ENCODE measurements at places on chromosomes 2 and 18. TPM values are rescaled to one million over a fixed set of nuclear protein-coding genes. Genes with fewer than 3 reads are reported as not detected.

The BOLL gene
- total RNA-seq = not detected

The RPRM gene
- total RNA-seq = not detected

GRCh38 chr2:121707344-121707919 lies 29.2 kb downstream of the NIFK start:
- DNase-seq = no peak

The MROH2A gene
- not detected for total RNA-seq

The SULT1C4 gene
- total RNA-seq = 20.2 TPM

The KCNK3 gene
- total RNA-seq = 0.53 TPM

DNA sequence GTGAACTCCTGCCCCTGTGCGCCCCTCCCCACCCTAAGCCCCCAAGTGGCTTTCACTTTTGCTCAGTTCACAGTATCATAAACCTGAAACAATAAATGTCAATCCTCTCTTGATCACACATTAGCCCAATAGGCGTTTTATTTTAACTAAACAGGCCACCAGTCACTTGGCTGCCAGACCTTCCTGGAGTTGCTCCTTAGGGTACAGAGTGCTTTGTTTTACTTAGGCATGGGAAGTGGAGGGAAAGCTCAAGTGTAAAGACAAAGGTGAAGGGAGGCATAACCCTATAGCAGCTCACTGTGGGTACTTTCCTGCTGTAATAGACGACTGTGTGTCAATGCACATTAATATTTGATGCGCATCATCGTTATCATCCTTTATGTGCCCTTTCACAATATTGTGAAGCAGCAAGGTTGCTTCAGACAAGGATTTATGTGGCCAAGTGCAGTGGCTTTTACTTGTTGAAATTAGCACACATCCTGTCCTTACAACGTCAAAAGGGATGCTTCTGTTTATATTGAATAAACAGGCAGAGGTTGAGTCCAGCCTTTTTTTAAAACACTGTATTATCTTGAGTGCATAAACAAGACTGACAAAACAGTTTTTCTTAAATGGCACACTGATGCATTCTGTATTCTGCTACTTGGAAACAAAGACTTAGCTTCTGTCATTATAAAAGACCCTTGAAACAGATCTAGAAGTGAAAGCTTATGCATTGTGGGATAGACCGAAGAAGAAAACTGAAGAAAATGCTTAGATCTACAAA lies 168.5 kb downstream of the TMEFF2 start:
- DNase-seq = no peak

DNA sequence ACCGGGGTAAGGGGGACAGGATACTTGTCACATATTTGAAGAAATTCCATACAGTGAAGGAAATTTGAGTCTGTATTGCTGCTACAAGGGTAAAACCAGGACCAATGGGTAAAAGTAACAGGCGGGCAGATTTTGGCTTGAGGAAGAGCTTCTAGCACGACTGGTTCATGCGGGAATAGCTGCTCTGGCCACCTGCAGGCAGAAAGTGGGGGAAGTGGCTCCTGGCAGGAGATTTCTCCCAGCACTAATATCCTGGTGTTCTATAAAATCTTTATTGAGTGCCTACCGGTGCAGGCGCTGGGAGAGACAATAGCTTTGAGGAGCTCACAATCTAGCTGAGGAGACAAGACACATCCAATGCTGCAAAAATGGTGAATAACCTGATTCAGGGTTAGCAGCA lies 198.5 kb downstream of the LOXHD1 start:
- DNase-seq = no peak

The GALNT1 gene
- total RNA-seq = 183 TPM

The TNFRSF11A gene
- 1.4 TPM for total RNA-seq

- no peak for DNase-seq
Measured at GRCh38 chr18:76339246-76339620, 155.8 kb downstream of the ZNF516 start.

DNA sequence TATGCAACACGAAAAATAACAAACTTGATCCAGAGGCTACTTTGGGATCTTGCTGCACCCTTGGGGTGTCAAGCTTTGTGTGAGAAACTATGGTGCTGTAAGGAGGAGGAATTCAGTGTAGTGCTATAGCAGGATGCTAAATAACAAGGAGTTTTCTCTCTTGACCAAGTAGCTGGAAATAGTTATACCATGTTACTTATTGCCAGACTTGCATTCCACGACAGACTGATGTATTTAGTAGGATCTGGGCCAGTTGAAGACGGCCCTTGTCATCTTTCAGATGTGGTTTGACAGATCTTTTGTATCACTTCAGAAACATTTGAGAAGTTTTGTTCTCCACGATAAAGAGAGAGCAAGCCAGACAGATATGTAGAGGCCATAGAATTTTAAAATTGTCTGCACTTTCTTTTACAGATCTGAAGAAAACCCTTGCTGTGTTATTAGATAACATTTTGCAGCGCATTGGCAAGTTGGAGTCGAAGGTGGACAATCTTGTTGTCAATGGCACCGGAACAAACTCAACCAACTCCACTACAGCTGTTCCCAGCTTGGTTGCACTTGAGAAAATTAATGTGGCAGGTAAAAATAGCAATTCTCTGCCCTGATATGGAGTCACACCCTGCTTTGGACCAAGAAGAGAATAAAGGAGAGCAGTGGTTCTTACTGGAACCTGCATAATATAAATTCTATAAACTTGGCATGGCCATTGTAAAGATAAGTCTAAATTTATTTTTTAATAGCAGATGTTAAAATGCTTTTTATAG lies 16.3 kb downstream of the MGAT5 start:
- no peak for DNase-seq

GRCh38 chr2:128166746-128167353 lies 75.8 kb downstream of the UGGT1 start:
- DNase-seq = no peak

The PRKAG3 gene
- total RNA-seq = not detected

All from glomerular endothelial cell (primary cell).